Posterior vena cava (tissue), 2 donors: ENCODE measurements at places on chromosomes 2 and 18.

GRCh38 chr2:214881647-214882202, 72.2 kb upstream of the BARD1 start:
- no peak for DNase-seq

GRCh38 chr2:128735296-128735960, 416.8 kb upstream of the HS6ST1 start:
- DNase-seq: no peak

GRCh38 chr2:230219419-230220331, at the start of gene SP110:
SP110 (minus strand) TSS chr2:230219984; CDS start chr2:230216927, 3,057 bp downstream.
- peak; percentile 91 for DNase-seq

DNA sequence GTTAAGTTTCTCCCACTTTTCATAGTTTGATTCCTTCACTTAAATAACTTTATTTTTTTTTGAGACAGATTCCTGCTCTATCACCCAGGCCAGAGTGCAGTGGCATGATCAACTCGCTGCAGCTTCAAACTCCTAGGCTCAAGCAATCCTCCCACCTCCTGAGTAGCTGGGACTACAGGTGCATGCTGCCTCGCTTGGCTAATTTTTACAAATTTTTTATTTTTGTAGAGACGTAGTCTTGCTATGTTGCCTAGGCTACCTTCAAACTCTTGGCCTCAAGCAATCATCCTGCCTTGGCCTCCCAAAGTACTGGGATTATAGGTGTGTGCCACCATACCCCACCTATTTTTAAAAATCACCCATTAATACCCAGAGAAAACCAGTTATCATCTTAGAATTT, 14.2 kb upstream of the WIPF1 start:
- no peak for DNase-seq

DNA sequence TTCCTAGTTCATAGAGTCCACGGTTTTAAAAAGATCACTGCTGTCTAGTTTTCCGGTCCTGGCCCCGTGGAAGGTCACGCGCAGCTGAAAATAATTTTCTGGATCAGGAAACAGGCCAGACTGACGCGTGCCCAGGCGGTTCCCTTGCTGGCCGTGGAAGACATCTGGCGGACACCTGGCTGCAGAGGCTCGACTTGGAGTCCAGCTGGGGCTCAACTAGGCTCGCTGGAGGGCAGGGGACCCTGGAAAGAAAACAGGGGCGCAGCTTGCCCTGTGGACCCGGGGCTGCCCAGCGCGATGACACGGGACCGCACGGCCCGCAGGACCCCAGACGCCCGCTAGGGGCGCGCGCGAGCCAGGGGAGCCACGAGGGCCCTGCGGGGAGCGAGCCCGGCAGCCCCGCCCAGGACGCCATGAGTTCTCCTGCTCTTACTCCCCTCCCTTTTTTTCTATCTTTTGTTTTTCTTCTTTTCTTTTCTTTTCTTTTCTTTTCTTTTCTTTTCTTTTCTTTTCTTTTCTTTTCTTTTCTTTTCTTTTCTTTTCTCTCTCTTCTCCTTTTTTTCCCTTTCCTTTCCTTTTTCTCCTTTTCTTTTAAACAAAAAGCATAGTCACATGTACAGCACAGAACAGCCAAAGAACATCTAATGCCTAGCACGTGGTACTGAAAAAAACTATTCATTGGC, 43.2 kb upstream of the UBE2F start:
- DNase-seq: peak; percentile 95

DNA sequence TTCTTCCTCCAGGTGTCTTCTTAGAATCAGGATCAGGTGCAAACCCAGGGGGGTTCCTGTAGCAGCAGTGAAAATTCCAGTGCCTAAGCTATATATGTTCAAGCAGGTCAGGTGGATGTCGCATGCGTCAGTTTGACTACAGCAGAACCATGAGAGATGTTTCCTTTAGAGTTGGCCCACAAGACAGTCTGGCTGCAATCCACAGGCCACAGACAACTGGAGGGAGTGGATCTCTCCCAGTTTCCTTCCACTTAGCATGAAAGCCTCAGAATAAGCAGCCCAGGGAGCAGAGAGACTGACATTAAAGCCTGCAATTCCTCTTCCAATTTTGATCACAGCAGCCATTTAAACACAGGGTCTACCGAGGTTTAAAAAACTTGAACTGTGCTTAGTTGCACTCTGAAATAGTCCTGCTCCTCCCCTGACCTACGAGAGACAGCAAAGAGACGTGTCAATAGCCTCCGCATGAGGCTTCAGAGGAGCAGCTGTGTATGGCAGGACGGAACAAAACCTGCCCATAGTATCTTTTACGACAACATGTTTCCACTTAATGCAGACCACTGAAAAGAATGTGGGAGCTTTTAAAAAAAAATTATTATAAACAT, 988 bp upstream of the KCNE4 start:
- DNase-seq: no peak

DNA sequence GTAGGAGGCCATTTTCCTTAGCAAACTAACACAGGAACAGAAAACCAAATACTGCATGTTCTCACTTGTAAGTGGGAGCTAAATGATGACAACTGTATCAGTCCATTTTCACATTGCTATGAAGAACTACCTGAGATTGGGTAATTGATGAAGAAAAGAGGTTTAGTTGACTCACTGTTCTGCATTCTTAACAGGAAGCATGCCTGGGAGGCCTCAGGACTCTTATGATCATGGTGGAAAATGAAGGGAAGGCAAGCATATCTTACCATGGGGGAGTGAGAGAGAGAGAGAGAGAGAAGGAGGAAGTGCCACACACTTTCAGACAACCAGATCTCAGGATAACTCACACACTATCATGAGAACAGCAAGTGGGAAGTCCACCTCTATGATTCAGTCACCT, 105.3 kb downstream of the PARD3B start:
- DNase-seq: no peak

- DNase-seq: no peak
Observed at GRCh38 chr2:68234405-68234804, 17.9 kb downstream of the PPP3R1 start.

DNA sequence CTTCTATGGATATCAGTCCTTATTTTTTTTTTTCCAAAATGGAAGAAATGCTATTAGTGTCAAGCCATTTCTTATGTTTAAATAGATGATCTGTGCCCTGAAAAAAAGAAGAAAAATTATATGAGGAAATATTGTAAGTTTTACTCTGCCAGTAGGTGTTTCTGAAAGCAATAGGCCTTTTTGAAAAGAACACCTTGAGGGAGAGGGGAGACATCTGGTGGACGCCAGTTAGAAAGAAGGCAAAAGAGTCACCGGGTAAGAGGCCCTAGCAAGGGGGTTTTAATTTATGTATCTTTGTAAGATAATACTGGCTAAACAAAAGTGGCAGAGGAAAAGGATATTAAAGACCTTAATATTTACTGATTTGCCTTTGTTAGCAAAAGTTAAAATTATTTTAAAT, 56.1 kb downstream of the DYNAP start:
- no peak for DNase-seq

GRCh38 chr2:120526047-120526562, 180.2 kb downstream of the INHBB start:
- peak; percentile 70 for DNase-seq

DNA sequence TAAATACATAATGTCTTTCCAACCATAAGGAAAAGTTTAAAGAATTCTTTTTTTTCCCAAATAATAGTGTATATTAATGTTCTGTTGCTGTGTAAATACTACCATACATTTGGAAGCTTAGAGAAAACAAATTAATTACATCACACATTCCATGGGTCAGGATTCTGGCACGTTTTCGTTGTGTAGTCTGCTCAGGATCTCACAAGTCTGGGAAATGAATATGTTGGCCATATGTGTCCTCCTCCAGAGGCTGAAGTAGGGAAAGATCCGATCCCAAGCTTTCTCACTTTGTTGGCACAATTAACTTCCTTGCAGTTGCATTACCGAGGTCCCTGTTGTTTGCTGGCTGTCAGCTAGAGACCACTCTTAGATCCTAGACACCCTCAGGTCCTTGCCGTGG, 83.9 kb downstream of the RPRM start:
- no peak for DNase-seq

- DNase-seq: no peak
Observed at GRCh38 chr2:97651114-97651513, 5.3 kb downstream of the COX5B start.

- no peak for DNase-seq
Observed at GRCh38 chr2:143742581-143742980, 613.4 kb downstream of the ARHGAP15 start.

DNA sequence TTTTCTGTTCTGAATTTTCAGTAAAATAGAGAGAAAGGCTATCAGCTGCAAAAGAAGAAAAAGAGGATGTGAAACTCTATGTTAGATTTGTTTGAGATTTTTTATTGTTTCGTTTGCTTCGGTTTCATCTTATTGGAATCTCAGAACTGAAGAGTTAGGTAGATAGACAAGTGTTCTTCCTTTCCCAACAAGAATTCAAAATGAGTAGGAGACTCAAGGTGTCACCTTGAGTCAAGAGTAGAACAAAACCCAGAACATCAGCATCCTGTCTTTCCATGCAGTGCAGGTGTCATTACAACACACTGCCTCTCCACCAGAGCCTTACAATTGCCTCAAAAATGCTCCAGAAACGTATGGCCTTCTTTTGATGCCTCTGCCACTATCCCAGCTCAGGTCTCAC, 21.1 kb downstream of the NBAS start:
- DNase-seq: no peak
